ENCODE measurements at places on chromosomes 16 and 17.
A peak's percentile ranks its signal among the peaks of the same experiment; 100 is the strongest.

- DNase-seq = peak; percentile 53
Measured at GRCh38 chr17:27407916-27408864, 48.1 kb upstream of the KSR1 start.

GRCh38 chr16:50273888-50274325 lies 7.6 kb downstream of the ADCY7 start:
- DNase-seq = no peak

- DNase-seq = peak; percentile 13
Measured at GRCh38 chr17:63998050-63998720, at the start of gene PRR29. TSS of gene PRR29 (plus strand) at chr17:63998351. CDS start at chr17:63998365, 14 bp downstream.

- peak; percentile 2 for DNase-seq
Measured at GRCh38 chr17:35540589-35541404, 3.3 kb upstream of the SLFN12L start.

- DNase-seq = no peak
Measured at GRCh38 chr17:60908324-60908723, 230.7 kb downstream of the BCAS3 start.

DNA sequence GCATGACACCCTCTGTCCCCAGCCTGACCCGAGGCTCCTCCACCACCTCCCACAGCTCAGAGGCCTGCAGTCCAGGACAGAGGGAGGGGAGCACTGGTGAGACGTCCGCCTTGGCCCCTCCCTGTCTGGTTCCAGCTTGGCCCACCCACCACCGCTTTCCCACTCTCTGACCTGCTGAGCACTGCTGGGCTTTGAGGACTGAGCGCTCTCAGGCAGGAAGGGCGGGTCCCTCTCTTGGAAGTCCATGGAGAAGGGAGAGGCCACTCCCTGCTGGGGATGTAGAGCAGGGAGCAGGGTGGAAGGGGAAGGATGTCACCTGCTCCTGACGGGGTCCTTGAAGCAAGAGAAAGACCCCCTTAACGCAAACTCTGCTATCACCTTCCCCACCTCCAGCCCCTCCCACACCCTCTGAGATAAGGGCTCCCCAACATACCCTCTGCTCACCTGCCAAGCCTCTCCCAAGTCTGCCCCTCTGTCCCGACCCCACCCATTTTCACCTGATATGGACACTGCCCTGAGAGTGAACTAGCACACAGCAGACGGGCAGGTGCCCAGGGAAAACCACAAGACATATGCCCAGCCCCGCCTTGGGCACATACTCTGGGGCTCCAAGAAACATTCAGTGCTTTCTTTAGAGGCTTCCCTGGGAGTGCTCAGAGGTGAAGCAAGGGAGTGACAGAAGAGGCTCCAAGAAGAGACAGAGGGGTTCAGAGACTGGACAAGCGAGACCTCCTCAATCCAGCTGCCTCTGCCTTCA lies 1.4 kb downstream of the OSBPL7 start:
- DNase-seq = no peak

- DNase-seq = no peak
Measured at GRCh38 chr16:90046122-90046970, 27.1 kb upstream of the DBNDD1 start.

DNA sequence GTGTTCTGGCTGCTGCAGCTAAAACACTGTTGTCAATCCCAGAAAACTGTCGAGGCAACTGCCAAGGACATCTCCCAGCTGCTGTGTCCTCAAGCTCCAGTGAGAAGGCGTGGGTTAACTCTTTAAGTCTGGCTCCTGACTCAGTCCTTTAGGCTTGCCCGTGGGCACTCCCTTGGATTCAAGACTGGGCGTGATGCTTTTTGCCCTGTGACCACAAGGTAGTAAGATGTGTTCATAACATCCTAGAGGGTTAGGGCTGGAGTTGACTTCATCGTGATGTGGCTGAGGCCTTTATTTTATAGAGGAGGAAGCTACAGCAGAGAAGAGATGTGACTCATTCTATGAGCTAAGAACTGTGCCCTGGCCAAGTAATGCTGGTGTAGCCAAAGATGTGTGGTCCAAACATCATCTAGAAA lies 50.9 kb upstream of the TEKT3 start:
- DNase-seq = peak; percentile 93

DNA sequence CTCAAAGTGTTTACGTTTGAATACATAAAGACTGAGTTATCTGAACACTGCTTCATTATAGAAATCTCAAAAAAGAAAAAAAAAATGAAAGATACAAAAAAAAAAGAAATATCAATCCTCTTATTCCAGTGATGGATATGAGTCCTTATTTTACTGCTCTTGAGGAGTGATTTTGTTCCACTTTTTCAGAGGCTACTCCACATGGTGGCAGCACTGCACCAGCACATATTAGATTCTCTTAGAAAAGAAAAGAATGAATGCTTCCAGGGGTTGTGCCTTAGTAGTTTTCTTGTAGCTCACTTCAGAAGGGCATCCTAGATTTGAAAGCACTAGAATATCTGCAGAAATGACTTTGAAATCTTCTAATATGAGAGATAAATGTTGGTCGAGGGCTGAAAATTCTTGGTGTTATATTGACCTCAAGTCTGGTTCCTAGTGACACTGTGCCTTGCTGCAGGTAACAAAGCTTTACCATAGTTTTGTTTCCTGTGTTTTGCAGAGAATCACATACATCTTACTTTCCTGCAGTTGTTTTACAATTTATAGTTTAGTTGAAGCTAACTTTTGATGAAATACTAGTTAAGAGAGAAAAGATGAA lies 25.9 kb downstream of the AP2B1 start:
- peak; percentile 50 for DNase-seq

DNA sequence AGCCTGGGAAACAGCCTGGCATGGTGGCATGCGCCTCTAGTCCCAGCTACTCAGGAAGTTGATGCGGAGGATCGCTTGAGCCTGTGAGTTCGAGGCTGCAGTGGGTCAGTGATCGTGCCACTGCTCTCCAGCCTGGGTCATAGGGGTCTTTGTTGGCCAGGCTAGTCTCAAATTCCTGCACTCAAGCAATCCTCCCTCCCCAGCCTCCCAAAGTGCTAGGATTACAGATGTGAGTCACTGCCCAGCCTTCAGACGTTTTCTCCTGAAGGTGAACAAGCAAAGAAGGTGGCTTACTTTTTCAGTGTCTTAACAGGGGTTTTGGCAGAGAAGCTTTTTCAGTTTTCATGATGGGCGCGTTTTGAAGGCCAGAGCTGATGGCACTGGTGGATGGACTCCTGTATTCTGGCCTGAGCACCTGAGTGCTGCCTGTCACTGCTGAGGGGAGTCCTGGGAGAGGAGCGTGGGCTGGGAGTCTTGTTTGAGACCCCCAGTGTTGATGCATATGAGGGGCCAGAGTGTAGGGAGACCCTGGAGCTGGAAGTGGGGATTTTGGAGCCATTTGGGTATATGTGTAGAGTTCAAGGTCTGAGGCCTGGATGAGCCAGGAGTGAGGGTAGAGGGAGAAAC lies 41.4 kb downstream of the FOXK2 start:
- DNase-seq = no peak

- no peak for DNase-seq
Measured at GRCh38 chr17:76419576-76420260, 33.2 kb downstream of the UBE2O start.
